ENCODE measurements at places on chromosomes 16 and 17.

DNA sequence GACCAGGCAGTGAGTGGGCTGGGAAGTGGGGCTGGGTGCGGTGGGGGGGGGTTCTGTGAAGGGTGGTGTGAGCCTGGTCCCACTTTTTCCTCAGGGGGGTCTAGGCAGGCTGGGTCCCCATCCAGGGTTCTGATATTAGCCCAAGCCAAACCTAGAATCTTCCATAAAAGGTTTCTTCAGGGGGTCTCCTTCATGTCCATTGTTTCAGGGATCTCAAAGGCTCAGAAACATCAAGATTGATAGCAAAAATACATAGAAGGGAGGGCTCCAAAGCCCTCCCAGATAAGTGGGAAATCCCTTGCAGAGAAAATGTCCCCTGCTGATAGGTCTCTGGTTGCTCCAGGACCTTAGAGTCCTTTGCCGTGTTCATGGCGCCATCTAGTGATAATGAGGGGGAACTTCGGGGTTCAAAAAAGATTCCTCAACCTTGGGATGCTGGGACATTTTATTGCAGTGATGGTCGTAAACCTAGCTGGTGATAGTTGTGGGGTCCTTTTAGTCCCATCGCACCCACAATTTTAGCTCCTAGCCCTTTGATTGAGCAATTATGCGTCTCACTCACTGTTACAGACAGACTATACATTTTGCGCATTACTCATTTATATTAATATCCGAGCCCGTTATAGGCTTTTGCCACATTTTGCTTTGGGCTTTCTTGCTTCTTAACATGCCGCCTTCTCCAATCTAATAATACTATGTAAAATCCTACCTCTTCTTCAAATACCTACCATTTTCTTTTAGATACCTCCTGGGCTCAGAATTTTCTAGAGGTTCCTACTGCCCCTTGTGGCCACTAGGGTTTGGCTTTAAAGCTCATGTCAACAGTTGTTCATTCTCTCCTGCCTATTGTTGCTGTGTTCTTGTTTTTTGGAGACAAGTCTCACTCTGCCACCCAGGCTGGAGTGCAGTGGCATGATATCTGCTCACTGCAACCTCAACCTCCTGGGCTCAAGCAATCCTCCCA is 35.1 kb downstream of the IGF2BP1 start:
- peak; percentile 76 for DNase-seq

- no peak for DNase-seq
These were observed 470.1 kb downstream of the TOX3 start for GRCh38 chr16:52076801-52077201.

GRCh38 chr16:53504665-53505064 is 1.7 kb upstream of the AKTIP start:
- DNase-seq, result no peak

- no peak for DNase-seq
These were observed 12.7 kb upstream of the SPNS2 start for GRCh38 chr17:4485676-4486646.

DNA sequence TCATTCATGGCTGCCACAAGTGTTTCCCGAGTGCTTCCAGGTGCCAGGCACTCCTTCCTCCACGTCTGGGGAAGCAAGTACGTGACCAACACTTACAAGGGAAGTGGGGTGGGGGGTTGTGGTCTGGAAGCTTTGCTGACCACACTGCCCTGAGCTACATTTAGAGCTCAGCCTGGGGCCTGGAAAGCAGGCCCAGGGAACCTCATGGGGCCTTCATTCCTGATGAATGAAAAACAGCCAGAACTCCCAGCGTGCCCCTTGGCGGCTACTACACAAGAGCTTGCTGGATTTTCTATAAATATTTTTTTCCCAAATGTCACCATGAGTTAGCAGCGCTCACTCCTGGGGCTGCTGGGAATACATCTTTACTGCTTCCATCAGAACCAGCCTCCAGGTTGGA is 73.3 kb downstream of the ABCC12 start:
- DNase-seq, result no peak

DNA sequence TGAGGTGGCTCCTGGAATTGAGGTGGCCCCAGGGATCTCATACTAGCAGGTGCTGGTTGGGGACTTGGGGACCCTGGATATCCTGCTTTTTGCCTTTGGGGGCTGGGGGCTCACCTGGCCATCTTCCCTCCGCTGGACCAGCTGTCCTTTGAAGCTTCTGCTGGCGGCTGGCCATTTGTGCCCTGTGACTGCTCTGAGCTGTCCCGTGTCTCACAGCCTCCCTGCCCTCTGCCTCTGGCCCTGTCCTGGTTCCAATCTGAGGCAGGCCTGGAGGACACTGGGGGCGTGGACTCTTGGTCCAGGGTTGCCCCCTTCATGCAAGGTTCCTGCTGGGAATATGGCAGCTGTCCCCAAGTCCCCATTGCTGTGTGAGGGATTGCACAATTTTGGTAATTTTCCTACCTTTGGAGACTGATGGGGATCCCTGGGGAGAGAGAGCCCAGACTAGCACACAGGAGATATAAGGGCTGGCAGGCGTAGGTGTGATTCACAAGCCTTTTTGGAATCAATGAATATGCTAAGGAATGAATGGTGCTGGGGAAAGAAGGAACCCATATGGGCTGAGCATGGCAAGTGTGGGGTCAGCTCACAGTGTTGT is 19.2 kb downstream of the ADCY7 start:
- DNase-seq, result no peak

- DNase-seq, result no peak
These were observed 237.3 kb upstream of the CIBAR2 start for GRCh38 chr16:85349365-85350145.

DNA sequence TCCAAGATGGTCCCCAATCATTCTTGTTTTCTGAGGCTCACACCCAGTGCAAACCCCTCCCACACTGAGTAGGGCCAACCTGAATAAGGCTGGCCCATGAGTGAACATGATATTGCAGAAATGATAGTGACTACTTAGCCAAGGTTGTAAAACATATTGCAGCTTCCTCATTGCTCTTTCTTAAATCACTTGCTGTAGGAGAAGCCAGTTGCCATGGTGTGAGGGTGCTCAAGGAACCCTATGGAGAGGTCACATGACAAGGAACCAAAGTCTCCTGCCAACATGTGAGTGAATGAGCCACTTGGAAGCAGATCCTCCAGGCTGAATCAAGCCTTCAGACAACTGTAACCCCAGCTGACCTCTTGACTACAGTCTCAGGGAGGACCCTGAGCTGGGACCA is 191.4 kb downstream of the RGS9 start:
- no peak for DNase-seq

- no peak for DNase-seq
These were observed 25.2 kb upstream of the TMEM220 start for GRCh38 chr17:10754861-10755591.
